Glomerular endothelial cell (primary cell): ENCODE measurements at places on chromosomes 5 and 9. TPM values are rescaled to one million over a fixed set of nuclear protein-coding genes. Genes with fewer than 3 reads are reported as not detected.

Gene N4BP3
- total RNA-seq: 42.8 and 103 TPM in 2 replicates

Gene FOXD4L3
- not detected in 2 replicates for total RNA-seq

DNA sequence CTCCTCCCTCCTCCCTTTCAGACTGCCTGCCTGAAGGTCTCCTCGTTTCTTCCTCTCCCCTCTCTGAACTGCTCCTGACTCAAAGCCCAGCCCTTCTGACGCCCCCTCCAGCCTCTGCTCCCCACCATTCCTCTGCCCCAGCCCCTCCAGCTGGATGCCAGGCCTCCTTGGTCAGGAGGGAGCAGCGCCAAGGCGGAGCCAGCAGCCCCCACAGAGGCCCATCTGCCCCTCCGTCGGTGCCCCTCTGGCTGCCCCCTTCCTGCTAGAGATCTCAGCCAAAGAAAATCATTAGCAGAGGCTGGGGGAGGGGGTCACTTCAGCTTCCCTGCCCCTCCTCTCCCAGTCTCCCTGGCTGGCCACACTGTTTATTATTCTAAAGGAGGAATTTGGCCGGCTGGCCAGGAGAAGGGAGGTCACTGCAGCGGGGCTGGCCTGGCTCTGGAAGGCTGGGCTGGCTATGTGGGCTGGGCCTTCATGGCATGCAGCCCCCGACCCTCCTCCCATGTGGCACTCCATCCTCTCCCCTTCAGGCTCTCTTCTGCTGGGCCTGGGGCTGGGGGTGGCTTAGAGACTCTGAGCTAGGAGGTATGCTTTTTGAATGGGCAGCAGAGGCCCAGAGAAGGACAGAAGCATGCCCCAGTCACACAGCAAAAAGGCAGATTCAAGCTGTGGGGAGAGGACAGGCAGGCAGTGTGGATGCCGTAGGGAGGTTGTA is 16.9 kb downstream of the PDGFRB start:
- DNase-seq: no peak

GRCh38 chr5:149796030-149796429 is 65.9 kb downstream of the PPARGC1B start:
- DNase-seq: no peak

GRCh38 chr5:60810438-60811085 is 33.5 kb downstream of the ELOVL7 start:
- no peak for DNase-seq

DNA sequence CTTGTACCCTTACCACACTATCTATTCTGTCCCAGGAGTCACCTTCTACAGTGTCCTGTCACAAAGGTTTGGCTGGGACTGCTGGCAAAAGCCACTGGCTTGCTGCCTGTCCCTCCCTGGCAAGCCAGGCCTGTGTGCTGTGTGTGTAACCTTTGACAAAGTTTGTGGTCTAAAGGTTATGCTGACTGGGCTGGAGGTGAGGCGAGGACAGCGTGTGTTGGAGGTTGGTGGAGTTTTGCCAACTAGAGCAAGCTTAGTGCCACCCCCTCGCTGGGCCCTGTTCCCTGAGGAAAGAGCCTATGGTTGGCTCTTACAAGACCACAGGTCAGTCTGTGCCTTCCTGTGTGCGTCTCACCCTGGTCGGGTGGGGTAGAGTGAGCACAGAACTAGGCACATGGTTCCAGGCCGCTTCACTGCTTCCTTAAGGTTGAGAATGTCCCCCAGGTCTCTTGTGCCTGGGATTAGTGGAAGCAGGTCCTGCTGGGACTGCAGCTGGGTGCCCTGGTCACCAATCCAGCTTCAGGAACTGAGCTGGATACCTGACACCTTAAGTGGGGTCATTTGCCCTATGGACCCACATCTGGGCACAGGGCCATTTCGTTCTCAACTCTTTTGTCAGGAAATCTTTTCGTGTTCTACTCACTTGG is 152.2 kb downstream of the GADD45G start:
- no peak for DNase-seq

- no peak for DNase-seq
Observed at GRCh38 chr5:128015978-128016377, 67.6 kb upstream of the SLC12A2 start.
